Activated T-helper 1 cell treated with anti-CD3 and anti-CD28 coated beads, Interleukin-2, amount 50 U/mL, for 16 hours (primary cell): ENCODE measurements at places on chromosomes 16 and 17.

DNA sequence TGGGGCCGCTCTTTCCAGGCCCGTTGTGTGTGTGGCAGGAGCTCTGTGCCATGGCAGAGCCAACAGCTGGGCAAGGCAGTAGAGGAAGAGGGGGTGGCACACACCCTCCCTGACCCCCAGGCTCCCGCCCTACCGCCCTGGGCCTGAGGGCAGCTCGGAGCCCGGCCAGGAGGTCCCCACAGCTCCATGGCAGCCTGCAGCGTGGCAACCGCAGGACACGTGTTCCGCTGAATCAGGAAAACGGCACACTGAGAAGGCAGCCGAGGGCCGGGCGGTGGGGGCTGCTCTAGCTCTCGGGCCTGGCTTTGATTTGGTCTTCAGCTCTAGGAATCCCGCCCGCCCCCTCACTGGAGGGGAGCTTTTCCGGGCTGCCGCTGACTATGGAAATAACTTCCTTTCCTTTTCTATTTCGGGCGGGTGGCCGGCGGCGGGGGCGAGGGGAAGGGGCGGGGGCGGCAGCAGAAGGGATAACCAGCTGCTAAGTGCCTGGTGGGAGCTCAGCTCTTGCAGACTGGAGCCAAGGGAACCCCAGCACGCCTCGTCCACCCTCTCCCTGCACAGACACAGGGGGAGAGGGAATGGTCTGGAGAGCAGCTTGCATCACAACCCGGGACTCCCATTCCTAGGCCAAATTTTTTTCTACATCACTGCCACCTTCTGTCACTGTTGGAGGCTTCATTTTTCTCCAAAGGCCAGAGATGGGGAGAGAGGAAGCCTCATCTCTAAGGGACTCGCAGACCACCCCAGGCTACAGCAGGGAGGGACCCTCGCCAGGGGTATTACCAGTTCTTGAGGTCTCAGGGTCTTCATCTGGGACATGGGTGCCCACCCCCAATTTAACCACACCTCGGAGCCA is 24.8 kb upstream of the MRPS23 start:
- no peak for DNase-seq

DNA sequence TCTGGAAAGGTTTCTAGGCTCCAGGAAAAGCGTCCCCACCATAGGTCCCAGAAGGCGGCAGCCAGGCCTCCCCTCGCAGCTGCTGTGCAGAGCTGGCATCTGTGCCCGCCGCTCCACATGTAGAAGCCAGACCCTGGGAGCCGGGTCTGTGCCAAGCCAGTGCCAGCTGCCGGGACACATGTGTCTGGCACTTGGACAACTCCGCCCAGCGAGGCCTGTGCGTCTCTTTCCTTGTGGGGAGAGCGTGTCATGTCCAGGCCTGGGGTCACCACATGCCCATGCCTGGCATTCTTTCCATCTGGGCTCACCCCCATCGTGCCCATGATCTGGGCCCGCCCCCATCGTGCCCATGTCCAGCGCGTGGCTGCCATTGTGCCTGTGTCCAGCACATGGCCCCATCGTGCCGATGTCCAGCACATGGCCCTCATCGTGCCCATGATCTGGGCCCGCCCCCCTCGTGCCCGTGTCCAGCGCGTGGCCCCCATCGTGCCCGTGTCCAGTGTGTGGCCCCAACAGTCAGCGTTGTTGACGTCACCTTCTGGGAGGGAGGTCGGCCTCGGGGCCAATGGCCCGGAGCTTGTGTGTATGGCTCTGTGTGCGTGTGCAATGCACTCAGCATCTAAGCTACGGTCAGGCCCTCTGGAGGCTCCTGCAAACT is 13.3 kb upstream of the ACSF3 start:
- no peak for DNase-seq

- DNase-seq: no peak
Measured at GRCh38 chr16:79895917-79896203, 295.3 kb upstream of the MAF start.

- no peak for DNase-seq
Measured at GRCh38 chr17:78738698-78739097, 43.4 kb downstream of the CYTH1 start.

GRCh38 chr17:12680407-12680897 is 14.8 kb downstream of the MYOCD start:
- DNase-seq: no peak

- DNase-seq: no peak
Measured at GRCh38 chr17:73940511-73940910, 263.0 kb upstream of the RPL38 start.

DNA sequence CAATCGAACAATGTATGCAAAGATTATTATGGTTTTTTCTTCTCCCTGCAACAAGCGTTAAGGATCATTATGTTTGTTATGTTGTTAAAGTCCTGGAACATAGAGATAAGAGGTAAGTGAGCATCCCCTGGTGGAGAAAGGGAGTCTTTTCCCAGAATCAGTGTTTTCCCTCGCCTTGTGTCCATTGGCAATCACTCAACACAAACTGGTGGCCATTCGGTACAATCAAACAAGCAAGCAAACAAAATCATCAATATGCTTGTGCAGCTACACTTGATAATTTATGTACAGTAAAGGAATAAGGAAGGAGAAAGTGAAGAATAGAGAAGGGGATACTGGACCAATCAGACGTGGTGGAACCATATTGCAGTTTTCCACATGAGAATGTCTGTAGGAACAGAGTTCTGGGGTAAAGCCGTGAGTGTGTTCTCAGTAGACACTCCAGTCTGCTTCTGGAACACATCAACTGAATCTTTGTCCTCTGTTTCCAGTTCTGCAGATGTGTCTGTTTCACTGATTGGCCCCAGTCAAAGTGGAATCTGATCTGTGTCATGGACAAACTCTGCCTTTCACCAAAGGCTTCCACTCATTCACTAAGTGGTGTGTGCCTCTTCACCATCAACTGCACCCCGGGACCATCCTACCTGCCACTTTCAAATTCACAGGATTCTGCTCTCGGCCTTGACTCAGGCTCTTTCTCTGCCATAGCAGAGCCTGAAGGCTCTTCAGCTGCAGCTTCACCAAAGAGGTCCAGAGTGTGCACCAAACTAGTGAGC is 169.5 kb downstream of the AHSP start:
- no peak for DNase-seq

GRCh38 chr17:76266244-76266938 is 1.2 kb downstream of the UBALD2 start:
- DNase-seq: no peak

DNA sequence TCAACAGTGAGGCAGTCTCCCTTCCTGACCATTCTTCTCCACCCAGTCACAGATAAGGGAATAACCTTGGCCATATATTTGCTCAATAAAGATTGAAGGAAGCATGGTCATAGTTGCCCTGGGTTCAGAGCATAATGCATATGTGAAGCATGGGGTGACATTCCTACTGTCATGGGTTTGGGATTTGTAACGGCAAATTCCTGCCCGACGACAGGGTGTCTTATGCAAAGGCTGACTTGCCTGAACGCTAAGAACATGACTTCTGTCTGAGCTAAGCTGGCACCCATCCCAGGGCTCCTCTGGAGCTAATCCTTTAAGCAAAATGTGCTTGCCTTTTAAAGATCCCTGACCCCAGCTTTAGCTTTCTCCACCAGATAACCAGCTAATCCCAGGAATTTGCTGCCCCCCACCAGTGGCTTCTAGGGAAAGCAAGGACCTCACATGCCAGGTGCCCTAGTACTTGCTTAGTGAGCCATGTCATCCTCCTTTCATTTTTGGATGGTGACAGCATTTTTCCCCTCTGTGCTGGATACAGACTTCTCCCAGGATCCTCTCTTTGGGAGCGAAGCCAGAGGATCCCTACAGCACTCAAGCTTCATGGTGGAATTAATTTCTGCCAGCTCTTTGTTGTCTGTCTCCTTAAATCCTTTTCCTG is 11.7 kb downstream of the SLC7A6OS start:
- DNase-seq: no peak

DNA sequence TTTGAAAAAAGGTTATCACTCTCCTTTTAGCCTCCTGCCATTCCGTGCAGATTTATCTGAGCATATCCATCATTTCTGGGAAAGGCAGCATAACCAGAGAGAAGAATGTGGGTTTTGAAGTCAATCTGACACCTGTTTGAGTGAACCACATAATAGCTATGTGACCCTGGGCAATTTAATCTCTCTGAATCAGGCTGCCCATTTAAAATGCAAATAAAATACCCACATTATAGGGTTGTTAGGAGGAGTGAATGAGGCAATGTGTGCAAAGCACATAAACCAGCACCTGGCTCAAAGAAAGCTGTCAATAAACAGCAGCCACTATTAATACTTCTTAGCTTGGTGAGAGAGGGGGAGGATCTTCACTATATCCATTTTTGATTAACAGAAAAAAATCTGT is 88.0 kb downstream of the CACNG1 start:
- no peak for DNase-seq

DNA sequence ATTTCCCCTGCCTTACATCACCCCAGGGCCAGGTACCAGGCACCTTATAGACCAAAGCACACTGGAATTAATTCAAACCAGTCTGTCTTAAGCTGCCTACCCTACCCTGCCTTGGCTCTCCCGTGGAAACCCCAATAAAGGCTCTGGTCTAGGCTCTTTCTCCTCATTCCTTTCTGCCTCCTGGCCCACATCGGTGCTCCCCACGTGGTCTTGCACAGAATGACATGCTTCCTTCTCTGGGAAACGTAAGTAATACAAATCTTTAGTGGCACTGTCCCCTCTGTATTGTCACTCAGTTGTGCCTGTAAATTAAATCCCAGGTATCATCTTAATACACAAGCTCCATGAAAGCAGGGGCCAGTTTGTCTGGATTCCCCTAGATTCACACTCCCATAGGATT is 16.6 kb downstream of the KRT25 start:
- no peak for DNase-seq

- DNase-seq: no peak
Measured at GRCh38 chr16:85952197-85952596, 53.2 kb downstream of the IRF8 start.

DNA sequence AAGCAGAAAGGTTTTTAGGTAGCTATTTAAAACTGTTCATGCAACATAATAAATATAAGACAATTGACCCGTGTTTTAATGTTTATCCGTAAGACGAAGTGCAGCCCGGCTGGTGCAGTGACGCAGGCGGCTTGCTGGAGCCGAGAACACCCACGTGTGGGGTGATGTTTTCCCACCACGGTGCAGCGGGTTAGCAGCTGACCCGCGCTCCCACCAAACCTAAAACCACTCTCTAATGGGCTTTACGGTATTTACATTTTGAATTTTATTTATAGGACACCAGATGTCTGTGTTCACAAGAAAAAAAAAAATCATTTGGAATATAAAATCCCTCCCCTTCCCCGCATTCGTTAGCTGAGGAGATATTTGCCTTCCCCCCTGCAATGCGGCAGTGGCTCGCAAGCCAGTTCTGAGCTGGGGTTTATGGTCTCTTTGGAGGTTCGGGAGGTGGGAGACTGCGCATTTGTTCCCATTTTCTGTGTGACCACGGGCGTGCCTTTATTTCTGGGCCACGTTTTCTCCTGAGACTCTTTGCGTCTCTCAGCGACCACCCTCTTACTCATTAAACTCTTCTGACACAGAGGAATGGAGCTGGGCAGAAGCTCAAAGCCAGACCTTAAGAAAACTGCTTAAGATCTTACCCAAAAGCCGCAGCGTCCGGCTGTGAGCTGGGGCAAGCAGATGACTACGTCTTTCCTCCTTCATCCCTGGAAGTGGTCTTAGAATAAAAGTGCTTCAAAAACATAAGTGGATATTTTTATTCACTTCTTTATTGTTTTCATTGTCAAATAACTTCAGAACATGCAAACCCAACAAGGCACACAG is 301.1 kb downstream of the IRF8 start:
- DNase-seq: no peak

- no peak for DNase-seq
Measured at GRCh38 chr17:63435681-63436522, 10.2 kb downstream of the CYB561 start.
